Pons (tissue), 1 donor: ENCODE measurements at places on chromosomes 2 and 18.
A peak's percentile ranks its signal among the peaks of the same experiment; 100 is the strongest.

- DNase-seq, result peak; percentile 55
Measured at GRCh38 chr2:86221066-86221684, 21.9 kb downstream of the MRPL35 start.

GRCh38 chr2:24957221-24957620, 14.5 kb downstream of the DNAJC27 start:
- no peak for DNase-seq

DNA sequence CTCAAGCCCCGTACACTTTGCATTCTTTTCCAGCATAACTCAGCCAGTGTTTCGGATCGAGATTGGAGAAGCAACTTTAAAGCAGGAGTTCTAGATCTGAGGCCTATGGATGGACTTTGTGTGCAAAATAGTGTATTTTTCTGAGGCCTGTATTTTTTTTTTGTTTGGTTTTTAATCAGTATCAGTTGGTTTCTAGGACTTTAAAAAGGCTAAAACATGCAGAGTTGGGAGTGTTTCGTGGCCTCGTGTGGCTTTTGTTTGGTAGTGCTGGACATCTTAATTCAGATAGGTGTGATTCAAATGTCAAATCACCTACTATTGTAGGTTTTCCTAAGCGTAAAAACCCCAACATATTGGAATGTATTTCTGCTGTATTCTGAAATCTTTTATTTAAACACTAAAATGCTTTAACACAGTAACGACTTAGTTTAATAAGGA, 282 bp upstream of the PUS10 start:
- no peak for DNase-seq

DNA sequence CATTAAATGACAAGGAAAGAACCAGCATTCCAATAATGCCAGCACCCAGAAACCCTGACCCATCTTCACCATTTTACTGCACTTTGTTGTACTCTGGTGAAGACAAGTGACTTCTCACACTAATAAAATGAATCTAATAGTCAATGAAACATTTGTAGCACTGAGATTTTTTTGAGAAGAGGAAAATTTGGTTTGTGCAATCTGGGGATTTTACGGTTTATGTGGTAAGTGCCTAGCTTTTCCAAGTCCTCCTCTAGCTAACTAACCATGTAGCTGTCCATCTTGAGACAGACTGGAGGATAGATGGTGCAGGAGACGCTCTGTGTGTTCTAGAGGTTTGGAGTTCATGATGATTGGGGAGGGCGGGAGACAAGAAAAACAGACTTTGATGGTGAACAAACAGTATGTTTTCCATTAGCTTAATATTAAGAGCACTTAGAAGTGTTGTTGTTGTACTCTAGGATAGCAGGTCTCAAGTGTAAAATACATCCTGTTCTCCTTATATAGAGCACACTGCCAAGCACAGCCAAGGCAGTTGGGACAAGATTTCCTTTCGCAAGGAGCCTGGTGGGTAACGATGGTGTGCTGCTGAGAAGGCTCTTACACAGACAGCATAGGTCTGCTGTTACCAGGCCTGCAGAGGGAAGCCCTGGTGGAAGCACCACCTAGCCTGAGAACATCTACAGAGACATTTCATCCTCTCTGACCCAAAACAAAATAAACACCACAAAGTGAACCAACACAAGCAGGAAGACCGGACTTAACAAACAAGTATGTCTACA, 83.7 kb downstream of the BCL11A start:
- DNase-seq, result no peak

DNA sequence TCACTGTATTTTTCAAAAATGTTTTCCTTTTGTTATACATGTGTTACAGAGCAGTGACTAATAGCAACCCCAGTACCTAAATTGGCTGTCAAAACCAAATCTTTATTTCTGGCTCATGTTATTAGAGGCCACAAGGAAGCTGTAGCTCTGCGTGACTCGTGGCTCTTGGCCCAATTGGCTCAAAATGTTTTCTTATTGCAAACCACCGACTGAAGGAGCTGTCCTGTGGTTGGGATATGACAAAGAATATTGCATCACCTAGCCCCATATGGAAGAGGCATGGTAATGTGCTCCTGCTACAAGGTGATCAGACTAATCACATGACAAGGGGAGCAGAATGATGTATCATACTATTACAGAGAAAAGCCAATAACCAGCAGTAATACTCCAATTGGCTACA, 1058.5 kb downstream of the CBLN2 start:
- no peak for DNase-seq

DNA sequence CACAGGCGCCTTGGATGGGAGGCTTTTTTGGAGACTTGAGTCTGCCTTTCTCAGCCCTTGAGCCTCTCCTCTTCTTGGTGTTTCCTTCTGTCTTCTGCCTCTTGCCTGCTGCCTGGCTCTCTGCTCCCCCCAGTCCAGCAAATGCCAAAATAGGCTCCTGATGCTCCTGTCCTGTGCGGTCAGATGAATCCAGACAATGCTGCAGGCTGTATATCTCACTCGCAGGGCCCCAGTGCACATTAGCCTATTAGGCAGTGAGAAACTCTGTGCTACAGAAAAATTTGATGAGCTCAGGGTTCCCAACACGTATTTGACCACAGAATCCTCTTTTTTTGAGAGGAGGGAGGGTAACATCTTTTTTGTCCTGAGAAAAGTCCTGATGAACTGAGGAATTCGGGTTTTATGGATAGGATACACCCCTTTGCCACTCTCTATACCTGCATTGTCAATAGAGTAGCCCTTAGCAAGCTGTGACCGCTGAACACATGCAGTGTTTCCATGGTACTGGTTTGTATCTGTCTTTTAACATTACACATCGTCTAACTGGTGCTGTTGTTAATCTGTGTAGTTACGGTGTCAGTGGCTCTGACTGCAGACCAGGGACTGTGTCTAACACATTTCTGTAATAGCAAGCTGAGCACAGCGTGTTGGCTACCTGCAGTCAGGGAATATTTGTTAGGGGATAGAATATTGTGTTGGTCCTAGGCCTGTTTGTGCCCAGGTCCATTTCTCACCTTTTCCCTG, 50.8 kb downstream of the FAM228A start:
- no peak for DNase-seq

GRCh38 chr2:1480671-1481076, 67.4 kb downstream of the TPO start:
- DNase-seq, result no peak

DNA sequence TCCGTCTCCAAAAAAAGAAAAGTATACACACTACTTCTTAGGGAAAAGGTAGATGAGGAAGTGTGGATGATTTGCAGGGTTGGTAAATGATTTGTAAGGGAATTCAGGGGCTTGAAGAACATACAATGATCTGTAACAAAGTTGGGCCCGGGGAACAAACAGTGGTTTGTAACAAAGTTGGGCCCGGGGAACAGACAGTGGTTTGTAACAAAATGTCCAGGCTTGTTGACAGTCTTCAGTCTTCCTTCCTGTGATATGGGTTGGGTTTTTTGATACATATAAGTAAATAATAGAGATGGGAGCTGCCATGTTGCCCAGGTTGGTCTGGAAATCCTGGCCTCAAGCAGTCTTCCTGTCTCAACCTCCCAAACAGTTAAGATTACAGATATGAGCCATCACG, 83.3 kb upstream of the UXS1 start:
- no peak for DNase-seq

- DNase-seq, result no peak
Measured at GRCh38 chr2:10212827-10213226, 89.9 kb upstream of the HPCAL1 start.

DNA sequence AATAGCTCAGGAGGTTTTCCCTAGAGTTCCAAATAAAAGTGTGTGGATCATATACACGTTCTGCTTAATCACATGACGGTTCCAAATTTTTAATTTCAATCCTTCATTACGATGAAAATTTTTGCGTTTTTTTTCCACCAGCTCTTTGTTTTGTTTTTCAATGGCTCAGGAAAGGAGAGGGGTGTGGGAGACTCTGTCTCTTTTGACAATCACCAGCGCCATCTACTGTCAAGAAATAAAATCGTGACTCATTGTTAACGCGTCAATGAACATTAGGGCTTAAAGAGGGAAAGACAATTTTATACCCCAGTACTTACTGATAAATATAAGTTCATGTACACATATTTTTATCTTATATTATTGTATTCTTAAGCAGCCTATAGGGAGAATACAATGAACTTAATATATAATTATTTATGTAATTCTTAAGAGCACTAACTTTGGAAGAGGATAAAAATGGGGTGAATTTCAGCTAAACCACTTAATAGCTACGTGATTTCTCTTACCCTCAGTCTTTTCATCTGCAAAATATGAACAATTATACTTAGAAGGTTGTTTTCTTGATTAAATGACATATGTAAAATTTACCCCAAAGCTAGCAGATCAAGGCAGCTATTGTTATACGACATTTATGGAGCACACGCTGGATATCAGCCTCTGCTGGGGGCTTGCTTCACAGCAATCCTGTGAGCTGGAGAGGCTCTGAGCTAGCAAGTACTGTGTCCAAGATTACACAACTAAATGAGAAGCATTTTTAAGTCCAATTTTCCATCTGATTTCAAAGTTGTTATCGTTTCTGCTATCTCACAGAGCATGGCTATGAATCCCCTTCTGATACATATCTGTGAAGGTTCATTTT, 47.4 kb upstream of the RMDN2 start:
- DNase-seq, result peak; percentile 78

DNA sequence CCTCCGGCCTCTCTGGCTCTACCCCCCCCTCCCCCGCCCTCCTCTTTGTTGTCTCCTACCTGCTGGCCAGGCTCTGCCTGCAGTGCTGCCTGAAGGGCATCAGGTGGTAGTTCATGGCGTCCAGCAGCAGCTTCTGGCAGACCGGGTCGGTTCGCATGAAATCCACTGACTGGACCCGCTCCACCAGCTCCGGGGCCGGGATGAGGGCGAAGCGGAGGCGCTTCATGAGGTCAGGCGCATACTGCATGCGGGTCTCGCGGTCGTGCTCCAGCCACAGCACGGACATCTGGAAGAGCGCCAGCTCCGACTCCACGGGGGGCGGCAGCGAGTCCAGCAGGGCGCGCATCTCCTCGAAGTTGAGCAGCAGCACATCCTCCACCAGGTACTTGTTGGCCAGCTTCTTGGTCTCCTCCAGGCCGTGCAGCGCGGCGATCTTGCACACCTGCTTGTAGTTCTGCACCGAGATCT, 3.2 kb downstream of the KLHL14 start:
- DNase-seq, result no peak

GRCh38 chr2:214410918-214411554, at the start of gene VWC2L:
VWC2L (plus strand) TSS chr2:214411054; CDS start chr2:214414194, 3,140 bp downstream.
- DNase-seq, result peak; percentile 89

GRCh38 chr2:234502285-234502918, 5.5 kb upstream of the ARL4C start:
- DNase-seq, result no peak

- no peak for DNase-seq
Measured at GRCh38 chr2:101949304-101949703, 42.5 kb upstream of the IL1R2 start.

DNA sequence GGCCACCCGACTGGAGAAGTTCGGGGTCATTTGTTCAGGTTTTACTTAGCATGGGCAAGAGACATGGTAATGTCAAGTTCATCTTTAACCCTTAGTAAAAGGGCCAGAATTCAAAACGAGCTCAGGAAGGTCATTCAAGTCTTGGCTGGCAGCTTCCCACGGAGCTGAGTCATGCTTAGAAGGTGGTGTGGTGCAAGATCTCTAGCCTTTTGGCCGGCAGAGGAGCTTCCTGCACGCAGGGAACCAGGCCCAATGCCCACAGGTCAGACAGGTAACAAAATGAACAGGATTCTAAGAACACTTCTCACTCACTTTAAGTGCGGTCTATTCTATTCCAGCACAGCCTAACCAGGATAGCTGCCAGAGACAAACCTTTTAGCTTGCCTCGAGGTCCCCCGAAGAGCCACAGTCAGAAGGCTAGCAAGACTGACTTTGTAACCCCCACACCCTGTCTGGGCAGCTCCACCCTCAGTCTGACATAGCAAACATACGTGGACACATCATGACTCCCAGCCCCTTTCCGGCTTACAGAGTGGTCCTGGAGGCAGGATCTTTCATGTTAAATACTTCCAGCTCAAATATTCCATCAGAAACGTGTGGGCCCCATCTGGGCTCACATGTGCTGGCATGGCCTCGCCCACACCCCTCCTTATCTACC, 292.7 kb downstream of the BCL11A start:
- no peak for DNase-seq

GRCh38 chr2:3487028-3487425, 32.3 kb downstream of the ADI1 start:
- DNase-seq, result no peak

GRCh38 chr2:235511187-235511661, 17.4 kb downstream of the AGAP1 start:
- DNase-seq, result no peak

DNA sequence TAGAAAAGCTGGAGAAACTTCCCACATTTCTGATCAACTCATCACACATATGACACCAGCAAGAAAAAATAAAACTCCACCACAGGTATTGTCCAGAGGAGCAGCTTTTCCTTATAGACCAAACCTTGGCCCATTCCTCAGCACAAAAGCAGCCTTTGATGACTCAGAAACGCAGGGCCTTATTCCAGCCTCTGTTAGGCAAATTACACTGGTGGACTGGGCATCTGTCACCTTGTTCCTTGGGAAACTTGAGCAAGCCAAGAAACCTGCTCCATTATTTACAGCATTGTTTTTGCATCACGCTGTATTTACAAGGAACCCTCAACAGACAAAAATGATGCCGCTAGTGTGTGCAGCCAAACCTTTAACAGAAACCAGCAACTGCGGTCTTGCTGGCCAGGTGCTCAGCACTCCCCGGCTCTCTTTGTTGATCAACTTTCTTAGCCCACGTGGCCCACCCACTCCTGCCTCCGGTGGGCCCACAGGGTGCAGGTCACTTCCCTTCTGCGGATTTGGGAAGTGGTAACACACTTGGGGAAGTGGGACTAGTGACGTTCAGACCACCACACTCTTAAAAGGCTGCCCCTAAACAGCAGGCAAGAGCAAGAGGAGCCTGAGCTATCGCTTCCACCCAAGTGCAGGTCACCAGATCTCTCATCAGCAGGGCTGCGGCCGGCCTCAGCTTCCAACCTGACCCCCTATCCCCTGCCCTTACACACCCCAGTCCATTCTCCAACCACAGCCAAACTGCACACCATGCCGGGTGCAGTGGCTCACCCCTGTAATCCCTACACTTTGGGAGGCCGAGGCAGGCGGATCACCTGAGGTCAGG, 1.5 kb downstream of the AP1S3 start:
- DNase-seq, result no peak

DNA sequence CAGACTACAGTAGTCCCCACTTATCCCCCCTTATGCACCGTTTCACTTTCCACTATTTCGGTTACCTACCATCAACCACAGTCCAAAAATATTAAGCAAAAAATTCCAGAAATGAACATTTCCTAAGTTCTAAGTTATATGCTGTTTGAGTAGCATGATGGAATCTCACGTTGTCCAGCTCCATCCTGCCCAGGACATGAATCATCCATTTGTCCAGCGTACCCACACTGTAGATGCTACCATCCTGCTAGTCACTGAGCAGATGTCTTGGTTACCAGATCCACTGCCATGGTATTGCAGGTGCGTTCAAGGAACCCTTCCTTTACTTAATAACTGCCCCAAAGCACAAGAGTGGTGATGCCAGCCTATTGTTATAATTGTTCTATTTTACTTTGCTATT, 87.9 kb downstream of the ACVR1 start:
- no peak for DNase-seq
